ENCODE measurements at places on chromosomes 11 and 22.

- DNase-seq, result no peak
Measured at GRCh38 chr11:26088391-26088790, 243.5 kb upstream of the ANO3 start.

- DNase-seq, result no peak
Measured at GRCh38 chr22:21903283-21903682, 35.8 kb upstream of the MAPK1 start.

- no peak for DNase-seq
Measured at GRCh38 chr11:13364388-13364787, 86.8 kb downstream of the BMAL1 start.

GRCh38 chr22:40289991-40290459 lies 56.3 kb upstream of the ADSL start:
- DNase-seq, result no peak

- DNase-seq, result no peak
Measured at GRCh38 chr22:32334660-32335365, 22.9 kb upstream of the RFPL3 start.

GRCh38 chr11:120945042-120945441 lies 78.9 kb upstream of the TBCEL start:
- DNase-seq, result no peak

- DNase-seq, result peak; percentile 81
Measured at GRCh38 chr11:66728038-66728692, 851 bp downstream of the SPTBN2 start.

- DNase-seq, result no peak
Measured at GRCh38 chr11:106086135-106086534, 8.7 kb downstream of the AASDHPPT start.

DNA sequence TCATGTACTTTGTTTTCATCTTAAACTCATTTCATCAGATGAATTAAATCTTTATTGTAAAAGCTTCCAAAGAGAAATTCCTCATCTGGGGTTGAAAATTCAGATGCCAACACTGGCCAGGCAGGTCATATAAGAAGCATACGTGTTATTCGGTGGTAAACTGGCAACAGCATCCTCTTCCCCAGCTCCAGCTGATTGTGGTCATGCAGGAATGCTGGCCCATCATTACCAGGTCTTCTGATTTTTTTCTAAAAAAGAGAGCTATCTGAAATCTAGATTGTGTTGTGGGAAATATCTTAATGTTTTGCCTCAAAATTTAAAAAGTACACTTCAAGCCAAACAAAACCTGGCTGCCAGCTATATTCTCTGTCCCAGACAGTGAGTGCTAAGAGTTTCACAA lies 53.6 kb downstream of the ARFGAP2 start:
- no peak for DNase-seq

DNA sequence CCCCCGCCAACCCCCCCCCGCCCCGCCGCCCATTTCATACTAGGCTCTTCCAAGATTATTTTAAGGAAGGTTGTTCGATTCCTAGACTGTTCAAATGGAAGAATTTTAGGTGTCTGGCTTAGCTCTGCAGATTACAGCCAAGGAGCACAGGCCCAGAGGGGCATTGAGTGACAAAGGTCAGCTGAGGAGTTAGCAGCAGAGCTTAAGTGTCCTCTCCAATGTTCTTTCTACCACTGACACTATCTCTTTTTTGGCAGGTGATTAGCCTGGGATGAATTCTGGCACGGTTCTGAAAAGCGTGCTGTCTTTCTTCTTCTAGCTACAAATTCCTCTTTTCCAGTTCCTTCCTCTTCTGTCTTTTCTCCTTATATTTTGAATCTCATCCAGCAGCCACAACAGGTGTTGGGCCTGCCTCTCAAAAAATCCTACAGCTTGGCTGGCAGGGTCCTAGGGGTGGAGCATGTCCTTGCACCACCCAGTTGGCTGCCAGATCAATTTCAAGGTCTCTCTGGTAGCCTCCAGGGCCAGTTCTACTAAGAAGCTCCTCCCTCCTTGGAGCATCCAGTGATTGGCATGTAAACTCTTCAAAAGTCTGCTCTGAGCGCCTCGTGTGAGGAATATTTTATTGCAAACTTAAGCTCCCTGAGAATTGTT lies 23.0 kb downstream of the KCNE3 start:
- no peak for DNase-seq

- DNase-seq, result no peak
Measured at GRCh38 chr22:44145544-44145943, 35.2 kb upstream of the PARVG start.

DNA sequence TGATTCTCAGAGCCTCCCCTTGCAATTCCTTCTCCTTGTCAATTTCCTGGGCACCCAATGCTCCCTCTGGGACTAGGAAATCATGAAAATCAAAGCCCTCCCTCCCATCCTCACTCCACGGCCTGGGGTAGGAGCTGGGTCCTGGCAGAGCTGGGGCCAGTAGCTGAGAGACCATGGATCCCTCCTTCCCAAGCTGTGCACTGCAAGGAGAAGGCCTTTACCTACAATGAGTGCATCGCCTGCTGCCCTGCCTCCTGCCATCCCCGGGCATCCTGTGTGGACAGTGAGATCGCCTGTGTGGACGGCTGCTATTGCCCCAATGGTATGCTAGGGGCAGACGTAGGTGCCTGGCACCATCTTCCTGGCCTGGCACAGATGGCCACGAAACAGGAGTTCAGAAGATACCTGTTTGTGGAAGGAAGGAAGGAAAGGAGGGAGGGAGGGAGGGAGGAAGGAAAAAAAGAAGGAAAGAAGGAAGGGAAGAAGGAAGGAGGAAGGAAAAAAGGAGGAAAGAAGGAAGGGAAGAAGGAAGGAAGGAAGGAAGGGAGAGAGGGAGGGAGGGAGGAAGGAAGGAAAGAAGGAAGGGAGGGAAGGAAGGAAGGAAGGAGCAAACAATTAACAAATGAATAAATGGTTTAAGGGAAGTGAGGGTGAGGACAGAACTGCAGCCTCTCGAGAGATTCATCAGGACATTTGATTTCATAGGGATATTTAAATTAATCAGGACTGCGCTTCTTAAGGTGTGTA lies 12.5 kb downstream of the OTOG start:
- no peak for DNase-seq

GRCh38 chr11:69841859-69842698 lies 22.9 kb upstream of the FGF3 start:
- DNase-seq, result peak; percentile 15

GRCh38 chr22:42236848-42237247 lies 33.6 kb downstream of the TCF20 start:
- no peak for DNase-seq

DNA sequence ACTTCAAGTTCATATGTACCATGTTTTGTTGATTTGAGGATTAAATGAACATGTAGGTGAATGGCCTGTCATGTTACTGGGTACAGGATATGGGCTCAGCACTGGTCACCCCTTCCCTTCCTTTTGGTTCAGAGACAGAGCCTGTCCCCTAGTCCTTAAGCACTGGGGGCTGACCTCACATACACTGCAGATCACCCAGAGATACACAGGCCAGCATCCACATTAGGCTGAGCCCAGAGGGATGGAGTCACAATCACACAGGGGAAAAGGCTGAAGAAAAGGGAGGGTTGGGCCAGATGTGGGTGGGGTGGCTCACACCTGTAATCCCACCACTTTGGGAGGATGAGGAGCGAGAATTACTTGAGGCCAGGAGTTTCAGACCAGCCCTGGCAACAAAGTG lies 62.3 kb downstream of the IGLL5 start:
- no peak for DNase-seq

- DNase-seq, result peak; percentile 53
Measured at GRCh38 chr11:57161351-57161750, 20.4 kb upstream of the LRRC55 start.

- no peak for DNase-seq
Measured at GRCh38 chr11:65435411-65435931, 12.9 kb downstream of the NEAT1 start.

DNA sequence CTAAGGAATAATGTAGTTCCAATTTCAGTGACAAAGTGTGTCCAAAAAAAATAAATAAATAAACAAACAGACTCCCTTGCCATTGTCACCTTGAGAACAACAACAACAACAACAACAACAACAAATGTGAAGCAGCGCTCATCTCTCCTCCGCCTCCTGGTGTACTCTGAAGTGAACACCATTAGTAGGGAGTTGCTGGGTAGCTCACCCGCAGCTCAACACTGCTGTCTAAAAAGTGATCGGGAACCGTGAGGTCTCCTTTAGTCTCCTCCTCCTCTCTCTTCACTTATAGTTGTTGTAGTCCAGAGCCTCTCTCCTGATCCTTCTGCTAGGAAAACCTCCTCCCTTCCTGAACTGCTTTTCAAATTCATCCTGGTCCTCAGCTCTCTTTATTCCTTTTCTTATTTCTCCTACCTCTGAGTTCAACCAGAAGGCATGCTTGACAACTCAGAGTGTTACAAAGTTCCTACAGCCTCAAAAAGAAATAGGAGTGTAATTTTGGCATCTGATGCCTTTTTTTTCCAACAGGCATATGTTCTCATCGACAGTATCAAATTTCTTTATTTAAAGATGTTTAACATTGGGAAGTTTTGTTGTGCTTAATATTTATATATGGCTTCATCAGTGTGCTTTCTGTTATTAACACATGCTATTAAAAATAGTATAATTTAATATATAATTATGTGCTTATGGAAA lies 215.1 kb downstream of the PGR start:
- no peak for DNase-seq

DNA sequence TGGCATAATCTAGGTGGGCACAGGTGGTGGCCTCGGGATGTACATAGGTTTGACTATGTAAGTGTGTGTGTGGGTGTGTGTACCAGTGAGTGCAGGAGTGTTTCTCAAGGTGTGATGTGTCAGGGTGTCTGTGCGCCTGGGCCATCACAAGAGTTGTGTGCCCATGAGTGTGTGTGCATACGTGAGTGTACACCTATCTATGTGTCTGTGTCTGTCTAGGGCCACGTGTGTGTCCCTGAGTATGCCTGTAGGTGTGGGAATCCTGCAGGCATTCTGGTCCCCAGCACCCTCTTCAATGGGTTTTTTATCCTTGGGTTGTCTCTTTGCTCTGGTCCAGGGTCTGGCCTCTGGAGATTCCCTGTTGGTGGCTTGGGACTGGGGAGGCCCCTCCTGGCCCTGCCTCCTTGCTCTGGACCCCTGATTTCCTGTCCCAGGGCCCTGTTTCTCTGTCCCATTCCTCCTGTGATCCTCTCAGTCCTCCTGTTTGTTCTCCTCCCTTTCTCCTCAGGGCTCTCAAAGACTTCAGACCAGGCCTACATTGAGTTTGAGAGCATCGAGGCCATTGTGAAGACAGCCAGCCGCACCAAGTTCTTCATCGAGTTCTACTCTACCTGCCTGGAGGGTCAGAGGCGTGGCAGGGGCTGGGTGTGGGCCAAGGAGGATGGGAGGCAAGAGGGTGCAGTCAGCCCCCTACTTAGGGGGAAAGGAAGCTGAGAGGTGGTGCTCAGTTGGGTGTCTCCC lies 9.4 kb downstream of the INPPL1 start:
- no peak for DNase-seq

DNA sequence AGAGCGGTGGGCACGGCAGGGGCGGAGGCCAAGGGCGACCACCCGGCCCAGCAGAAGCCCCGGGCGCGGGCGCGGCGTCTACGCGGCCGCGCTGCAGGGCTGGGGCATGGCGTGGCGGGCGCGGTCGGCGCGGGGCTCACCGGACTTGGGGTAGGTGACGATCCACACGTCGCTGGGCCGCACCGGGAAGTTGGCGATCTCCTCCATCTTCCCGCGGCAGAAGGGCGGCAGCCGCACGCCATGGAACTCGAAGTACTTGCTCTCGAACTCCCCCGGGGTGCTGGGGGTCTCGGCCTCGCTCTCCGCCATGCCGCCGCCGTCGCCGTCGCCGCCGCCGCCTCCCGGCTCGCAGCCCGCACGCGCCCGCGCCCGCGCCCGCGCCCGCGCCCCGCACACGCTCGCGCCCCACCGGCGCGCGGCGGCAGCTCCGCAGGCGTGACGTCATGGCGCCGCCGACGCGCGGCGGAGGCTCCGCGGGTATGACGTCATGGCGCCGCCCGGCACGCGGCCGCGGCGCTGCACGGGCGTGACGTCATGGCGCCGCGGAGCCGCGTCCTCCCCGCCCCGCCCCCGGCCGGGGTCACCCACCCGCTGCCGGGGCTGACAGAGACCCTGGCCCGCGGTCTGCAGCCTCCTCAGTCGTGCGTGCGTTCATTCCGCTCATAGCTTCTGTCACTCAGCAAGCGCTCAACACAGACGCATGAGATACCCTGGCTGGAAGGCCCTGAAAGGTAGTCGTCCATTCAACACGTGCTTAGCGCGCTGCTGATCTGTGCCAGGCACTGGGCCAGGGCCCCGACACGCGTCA lies at the start of gene SULT4A1:
SULT4A1 (minus strand) TSS at position 440 of the 808 bp plus-strand sequence; CDS start at position 309, 131 bp downstream.
- peak; percentile 63 for DNase-seq

GRCh38 chr11:61120099-61120705 lies 17.9 kb downstream of the CD5 start:
- no peak for DNase-seq

DNA sequence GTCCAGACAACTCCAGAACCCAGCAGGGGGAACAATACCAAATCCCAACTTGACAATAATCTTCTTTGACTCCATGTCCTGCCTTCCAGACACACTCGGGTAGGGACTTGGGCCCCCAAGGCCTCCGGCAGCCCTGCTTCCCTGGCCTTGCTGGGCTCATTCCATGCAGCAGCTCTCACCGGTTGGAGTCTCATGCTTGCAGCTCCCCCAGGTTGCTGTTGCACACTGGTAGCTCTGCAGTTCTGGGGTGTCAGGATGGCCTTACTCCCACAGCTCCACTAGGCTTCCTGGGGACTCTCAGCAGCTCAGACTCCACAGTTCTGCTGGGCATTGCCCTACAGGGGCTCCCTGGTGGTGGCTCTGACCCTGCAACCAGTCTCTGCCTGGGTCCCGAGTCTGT lies 42.8 kb downstream of the ST3GAL4 start:
- DNase-seq, result no peak

GRCh38 chr22:46465793-46466192 lies 71.6 kb downstream of the CELSR1 start:
- no peak for DNase-seq

DNA sequence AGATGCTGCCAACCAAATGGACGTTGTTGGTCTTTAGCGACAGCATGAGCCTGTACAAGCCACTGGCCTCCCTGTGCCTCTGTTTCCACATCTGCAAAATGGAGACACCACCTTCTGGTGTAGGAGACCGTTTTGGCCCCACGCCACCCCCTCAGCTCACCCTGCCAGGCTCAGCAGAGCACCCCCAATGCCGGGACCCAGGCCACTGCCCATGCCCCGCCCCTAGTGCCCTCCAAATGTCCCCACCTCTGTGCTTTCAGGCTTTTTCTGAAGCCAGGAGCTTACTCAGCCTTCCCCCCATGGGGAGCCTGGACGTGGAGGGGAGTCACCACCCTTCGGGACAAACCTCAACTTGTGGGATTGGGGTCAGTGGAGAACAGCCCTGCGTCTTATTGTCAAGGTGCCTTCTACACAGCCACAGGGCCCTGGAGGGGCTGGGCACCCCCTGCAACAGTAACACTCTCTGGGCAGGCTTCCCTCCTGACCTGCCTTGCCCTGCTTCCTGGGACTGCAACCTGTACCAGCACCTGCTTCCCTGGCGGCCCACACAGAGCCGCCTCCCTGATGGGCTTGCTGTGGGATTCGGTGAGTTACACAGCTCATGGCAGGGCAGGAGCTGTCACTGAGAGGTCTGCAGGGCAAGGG lies 24.6 kb upstream of the RTL6 start:
- DNase-seq, result no peak
